ENCODE measurements at places on chromosomes 6 and 20.

- DNase-seq: no peak
Observed at GRCh38 chr6:170022827-170023619, 267.9 kb downstream of the DLL1 start.

- no peak for DNase-seq
Observed at GRCh38 chr6:15876406-15876805, 213.6 kb upstream of the DTNBP1 start.

- DNase-seq: no peak
Observed at GRCh38 chr20:20820104-20820503, 107.7 kb upstream of the RALGAPA2 start.

DNA sequence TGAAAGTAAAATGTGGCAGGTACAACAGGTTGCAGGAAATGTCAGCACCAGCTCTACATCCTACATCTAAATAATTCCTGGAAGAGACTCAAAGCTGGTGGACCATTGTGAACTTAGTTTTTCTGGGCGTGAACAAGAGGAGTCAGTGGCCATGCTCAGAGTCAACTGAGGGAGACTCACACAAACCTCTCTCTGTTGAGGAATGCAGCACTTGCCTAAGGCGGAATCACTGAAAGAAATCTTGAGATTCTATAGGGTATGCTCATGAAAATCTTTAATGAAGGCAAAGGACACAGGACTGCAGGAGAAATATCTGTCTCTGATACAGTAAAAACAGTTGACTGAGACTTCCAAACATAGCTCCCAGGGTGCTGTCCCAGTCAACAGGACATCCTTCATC lies 22.5 kb downstream of the SLC17A4 start:
- no peak for DNase-seq

- no peak for DNase-seq
Observed at GRCh38 chr6:30067460-30068139, 602 bp downstream of the PPP1R11 start.
